Hepatocyte (in vitro differentiated cells): ENCODE measurements at places on chromosomes 3 and 15. TPM values are rescaled to one million over a fixed set of nuclear protein-coding genes. Genes with fewer than 3 reads are reported as not detected.

Gene POTEB3
- polyA plus RNA-seq, result not detected in 2 replicates

Gene PTH1R
- polyA plus RNA-seq, result 29.4 and 31.0 TPM in 2 replicates

Gene MITF
- 14.2 and 14.5 TPM in 2 replicates for polyA plus RNA-seq

Gene CCR5
- polyA plus RNA-seq, result not detected in 2 replicates

Gene CHRFAM7A
- polyA plus RNA-seq, result 0.18 and 0.68 TPM in 2 replicates

Gene NPAP1
- 0.77 and 1.1 TPM in 2 replicates for polyA plus RNA-seq

Gene STOML1
- polyA plus RNA-seq, result 19.8 and 21.0 TPM in 2 replicates

Gene ECE2
- not detected in 2 replicates for polyA plus RNA-seq

Gene SEMA3B
- polyA plus RNA-seq, result 104 and 135 TPM in 2 replicates

Gene CSTA
- polyA plus RNA-seq, result 0.22 and 0.28 TPM in 2 replicates

Gene SLC6A6
- 30.7 and 31.8 TPM in 2 replicates for polyA plus RNA-seq

Gene PIGZ
- 24.2 and 32.6 TPM in 2 replicates for polyA plus RNA-seq

Gene EPHB3
- polyA plus RNA-seq, result 21.2 and 22.0 TPM in 2 replicates

Gene SPINK8
- polyA plus RNA-seq, result not detected in 2 replicates

Gene SLC15A2
- polyA plus RNA-seq, result 5.4 and 5.8 TPM in 2 replicates

Gene SMCO1
- polyA plus RNA-seq, result not detected in 2 replicates

Gene PLAAT1
- polyA plus RNA-seq, result 1.3 and 1.4 TPM in 2 replicates

Gene CCR9
- polyA plus RNA-seq, result 0.33 TPM in 1 of 2 replicates, not detected in the other

Gene SLC24A1
- polyA plus RNA-seq, result 3.6 and 6.1 TPM in 2 replicates

Gene SCG3
- polyA plus RNA-seq, result 0.06 and 0.11 TPM in 2 replicates

Gene HHLA2
- polyA plus RNA-seq, result 6.1 TPM in 2 replicates

Gene ROBO2
- polyA plus RNA-seq, result 1.2 and 3.4 TPM in 2 replicates

Gene MYEF2
- 10.6 and 11.7 TPM in 2 replicates for polyA plus RNA-seq

Gene GABRA5
- polyA plus RNA-seq, result not detected in 2 replicates

Gene COL6A5
- 0.11 TPM in 2 replicates for polyA plus RNA-seq

Gene IGDCC3
- polyA plus RNA-seq, result 14.8 and 33.0 TPM in 2 replicates

Gene DAZL
- not detected in 2 replicates for polyA plus RNA-seq

Gene PARP14
- polyA plus RNA-seq, result 8.5 TPM in 2 replicates

Gene RHCG
- polyA plus RNA-seq, result 1.7 and 4.1 TPM in 2 replicates

Gene IL16
- polyA plus RNA-seq, result 0.92 and 2.4 TPM in 2 replicates

Gene SEC62
- polyA plus RNA-seq, result 138 and 147 TPM in 2 replicates
